Metanephros (tissue), 2 donors: ENCODE measurements at places on chromosomes 1 and 21. TPM values are rescaled to one million over a fixed set of nuclear protein-coding genes. Genes with fewer than 3 reads are reported as not detected.

Gene IFT25
- total RNA-seq, result 29.0 TPM

Gene LCK
- total RNA-seq, result 8.5 TPM

Gene PPP1R12B
- 70.3 TPM for total RNA-seq

Gene SLAMF9
- not detected for total RNA-seq

Gene NSL1
- 50.6 TPM for total RNA-seq

Gene PFDN2
- total RNA-seq, result 16.2 TPM

Gene GUCA2A
- not detected for total RNA-seq
